ENCODE measurements at places on chromosomes 5 and 9.

DNA sequence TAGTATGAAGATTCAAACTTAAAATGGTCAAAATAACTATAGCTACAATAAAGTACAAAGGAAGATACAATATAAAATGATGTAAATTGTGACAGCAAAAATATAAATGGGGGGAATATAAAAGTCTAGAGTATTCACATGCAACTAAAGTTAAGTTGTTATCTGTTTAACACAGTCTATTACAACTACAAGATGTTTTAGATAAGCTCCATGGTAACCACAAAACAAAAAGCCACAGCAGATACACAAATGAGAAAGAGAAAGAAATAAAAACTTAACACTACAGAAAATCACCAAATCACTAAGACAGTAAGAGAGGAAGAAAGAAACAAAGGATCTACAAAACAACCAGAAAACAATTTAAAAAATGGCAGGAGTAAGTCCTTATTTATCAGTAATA is 17.0 kb upstream of the SH3TC2 start:
- DNase-seq, result no peak

DNA sequence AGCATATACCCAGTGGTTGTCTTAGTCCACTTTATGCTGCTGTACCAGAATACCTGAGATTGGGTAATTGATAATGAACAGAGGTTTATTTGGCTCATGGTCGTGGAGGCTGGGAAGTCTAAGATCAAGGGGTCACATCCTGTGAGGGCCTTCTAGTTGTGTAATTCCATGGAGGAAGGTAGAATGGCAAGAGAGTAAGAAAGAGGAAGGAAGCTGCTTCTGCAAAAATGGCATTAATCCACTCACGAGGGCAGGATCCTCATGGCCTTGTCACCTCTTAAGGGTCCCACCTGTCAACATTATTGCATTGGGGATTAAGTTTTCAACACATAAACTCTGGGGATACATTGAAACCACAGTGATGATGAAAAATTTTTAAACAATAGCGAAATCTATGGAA is 17.0 kb downstream of the BTNL8 start:
- DNase-seq, result no peak

DNA sequence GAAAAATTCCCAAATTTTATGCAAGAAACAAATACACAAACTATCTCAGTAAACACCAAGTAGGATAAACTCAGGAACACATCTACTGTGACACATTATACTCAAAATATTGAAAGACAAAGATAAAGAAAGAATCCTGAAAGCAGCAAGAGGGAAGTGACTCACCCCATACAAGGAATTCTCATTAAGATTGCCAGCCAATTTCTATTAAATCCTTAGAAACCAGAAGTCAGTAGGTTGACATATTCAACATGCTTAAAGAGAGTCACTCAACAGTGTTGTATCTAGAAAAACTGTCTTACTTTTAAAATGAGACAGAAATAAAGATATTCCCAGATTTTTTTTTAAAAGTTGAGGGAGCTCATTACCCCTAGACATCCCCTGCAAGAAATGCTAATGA is 15.5 kb downstream of the SPATA31E1 start:
- DNase-seq, result no peak

DNA sequence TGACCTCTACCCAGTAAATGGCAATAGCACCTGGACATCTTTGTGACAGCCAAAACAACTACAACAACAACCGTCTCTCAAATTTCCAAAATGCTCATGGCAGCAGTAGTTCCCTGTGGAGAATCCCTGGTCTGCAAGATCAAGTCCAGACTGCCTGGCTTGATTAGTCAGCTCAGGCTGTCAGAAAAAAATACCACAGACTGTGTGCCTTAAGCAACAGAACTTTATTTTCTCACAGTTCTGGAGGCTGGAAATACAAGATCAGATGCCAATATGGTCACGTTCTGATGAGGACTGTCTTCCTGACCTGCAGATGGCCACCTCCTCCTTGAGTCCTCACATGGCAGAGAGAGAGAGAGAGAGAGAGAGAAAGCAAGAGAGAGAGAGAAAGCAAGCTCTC is 52.3 kb upstream of the MOCS2 start:
- no peak for DNase-seq

DNA sequence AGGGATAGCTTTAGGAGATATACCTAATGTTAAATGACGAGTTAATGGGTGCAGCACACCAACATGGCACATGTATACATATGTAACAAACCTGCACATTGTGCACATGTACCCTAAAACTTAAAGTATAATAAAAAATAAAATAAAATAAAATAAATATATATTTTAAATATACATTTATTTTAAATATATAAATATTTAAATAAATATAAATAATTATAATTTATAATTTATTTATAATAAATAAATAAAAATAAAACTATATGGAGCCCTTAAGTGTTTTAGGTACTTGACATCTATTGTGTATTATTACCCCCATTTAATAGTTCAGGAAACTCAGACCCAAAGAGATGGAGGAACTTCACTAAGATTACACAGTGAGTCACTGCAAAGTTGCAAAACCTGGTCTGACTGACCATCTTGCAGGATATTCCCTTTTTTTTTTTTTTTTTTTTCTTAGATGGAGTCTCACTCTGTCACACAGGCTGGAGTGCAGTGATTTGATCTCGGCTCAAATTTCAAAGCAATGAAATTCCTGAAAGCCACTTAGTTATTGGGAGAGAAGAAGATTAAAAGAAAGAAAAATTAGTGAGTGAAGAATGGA is 5.8 kb upstream of the C5orf52 start:
- DNase-seq, result no peak

Measured in neural crest cell (in vitro differentiated cells).